ENCODE measurements at places on chromosomes 7 and 10. TPM values are rescaled to one million over a fixed set of nuclear protein-coding genes. Genes with fewer than 3 reads are reported as not detected.

GRCh38 chr10:49309691-49310411 is 10.9 kb downstream of the C10orf71 start:
- no peak overlapping the region for H3K27ac ChIP-seq
- no peak for DNase-seq
- no peak overlapping the region for H3K4me3 ChIP-seq
- no peaks in the 10 kb centered on the region for H3K27me3 ChIP-seq

Gene OR13A1
- total RNA-seq: not detected

- no peak overlapping the region for H3K27ac ChIP-seq
- no peak overlapping the region for H3K4me3 ChIP-seq
- H3K4me1 ChIP-seq: peaks cover 28% of the 10 kb centered on the region
- no peak for DNase-seq
Measured at GRCh38 chr7:135666156-135666555, 3.8 kb downstream of the STMP1 start.

GRCh38 chr10:59698326-59698725 is 11.3 kb downstream of the SLC16A9 start:
- no peak overlapping the region for H3K4me3 ChIP-seq
- no peaks in the 10 kb centered on the region for H3K4me1 ChIP-seq
- no peak for DNase-seq
- H3K27ac ChIP-seq: no peak overlapping the region
- H3K36me3 ChIP-seq: no peaks in the 10 kb centered on the region
- H3K27me3 ChIP-seq: no peaks in the 10 kb centered on the region

Gene CYP3A5
- total RNA-seq: not detected

- no peaks in the 10 kb centered on the region for H3K36me3 ChIP-seq
- no peaks in the 10 kb centered on the region for H3K27me3 ChIP-seq
- DNase-seq: peak; percentile 73
- H3K27ac ChIP-seq: peak overlapping the region; percentile 95
- H3K4me1 ChIP-seq: peaks cover 23% of the 10 kb centered on the region
Measured at GRCh38 chr7:32958046-32959025, 1.1 kb downstream of the FKBP9 start.

- no peak overlapping the region for H3K4me3 ChIP-seq
- H3K36me3 ChIP-seq: no peaks in the 10 kb centered on the region
- H3K27ac ChIP-seq: peak overlapping the region; percentile 66
- no peaks in the 10 kb centered on the region for H3K27me3 ChIP-seq
- no peaks in the 10 kb centered on the region for H3K4me1 ChIP-seq
- no peak for DNase-seq
Measured at GRCh38 chr10:31739711-31740110, 188.9 kb downstream of the ARHGAP12 start.

DNA sequence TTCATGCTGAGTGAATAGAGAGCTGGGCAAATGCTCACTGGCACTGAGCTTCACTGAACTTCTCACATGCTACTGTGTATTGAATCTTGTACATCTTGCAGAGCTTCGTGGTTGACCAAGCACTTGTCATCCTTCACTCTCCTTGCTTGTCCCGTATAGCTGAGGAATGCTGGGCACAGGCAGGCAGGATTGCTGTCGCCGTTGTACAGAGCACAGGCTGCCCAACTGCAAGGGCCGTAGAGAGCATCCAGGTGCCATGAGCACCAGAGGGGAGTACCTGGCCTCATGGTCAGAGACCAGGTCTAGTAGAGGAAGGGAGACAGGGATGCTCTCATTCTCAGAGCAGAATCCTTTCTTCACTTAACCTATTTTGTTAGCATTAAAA is 99.8 kb upstream of the RET start:
- H3K27me3 ChIP-seq: no peaks in the 10 kb centered on the region
- no peaks in the 10 kb centered on the region for H3K4me1 ChIP-seq
- no peak overlapping the region for H3K27ac ChIP-seq
- peak; percentile 6 for DNase-seq

Gene MMRN2
- 34.3 TPM for total RNA-seq

DNA sequence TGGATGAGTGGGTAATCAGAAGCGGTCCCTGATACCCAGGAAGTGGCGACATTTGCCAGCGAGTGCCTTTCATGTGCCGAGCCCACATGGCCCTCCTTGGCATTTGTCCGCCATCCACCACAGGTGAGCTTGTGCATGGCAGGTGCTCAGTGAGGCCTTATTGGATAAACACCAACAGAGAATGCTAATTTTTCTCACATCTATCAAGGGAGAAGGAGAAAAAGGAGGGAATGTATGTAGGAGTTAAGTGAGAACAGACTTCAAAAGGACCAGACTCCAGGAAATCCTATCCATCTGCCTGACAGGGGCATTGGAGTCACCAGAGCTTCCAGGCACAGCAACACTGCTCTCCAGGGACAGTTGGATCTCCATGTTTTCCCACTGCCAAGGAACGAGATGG is 143.5 kb upstream of the ZMIZ1 start:
- H3K36me3 ChIP-seq: no peaks in the 10 kb centered on the region
- no peaks in the 10 kb centered on the region for H3K27me3 ChIP-seq
- H3K27ac ChIP-seq: no peak overlapping the region
- no peak overlapping the region for H3K4me3 ChIP-seq
- H3K4me1 ChIP-seq: no peaks in the 10 kb centered on the region
- no peak for DNase-seq

Gene IL6
- total RNA-seq: 1.1 TPM

DNA sequence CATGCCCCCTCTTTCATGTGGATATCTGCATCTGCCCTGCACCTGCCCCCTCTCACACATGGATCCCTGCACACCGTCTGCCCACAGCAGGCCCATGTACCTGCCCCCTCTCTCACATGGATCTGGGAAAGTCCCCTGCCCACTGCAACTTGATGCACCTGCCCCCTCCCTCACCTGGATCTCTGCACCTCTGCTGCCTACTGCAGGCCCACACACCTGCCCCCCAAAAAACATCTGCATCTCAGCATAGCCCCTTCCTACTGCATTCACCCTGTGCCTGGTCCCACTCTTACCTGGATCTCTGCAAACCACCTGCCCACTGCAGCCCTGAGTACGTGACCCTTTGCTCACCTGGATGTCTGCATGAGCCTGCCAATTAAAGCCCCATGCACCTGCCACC is 479.8 kb downstream of the PTPRN2 start:
- H3K27me3 ChIP-seq: no peaks in the 10 kb centered on the region
- H3K4me3 ChIP-seq: no peak overlapping the region
- DNase-seq: no peak
- no peaks in the 10 kb centered on the region for H3K4me1 ChIP-seq

Gene SUMF2
- 61.5 TPM for total RNA-seq

GRCh38 chr7:49670991-49671390 is 102.4 kb upstream of the VWC2 start:
- H3K36me3 ChIP-seq: no peaks in the 10 kb centered on the region
- no peak overlapping the region for H3K4me3 ChIP-seq
- H3K4me1 ChIP-seq: no peaks in the 10 kb centered on the region
- DNase-seq: no peak
- no peaks in the 10 kb centered on the region for H3K27me3 ChIP-seq

Measured in heart left ventricle (tissue), 16 donors.